LNCaP clone FGC (cell line): ENCODE measurements at places on chromosomes 1 and 21.
A peak's percentile ranks its signal among the peaks of the same experiment; 100 is the strongest.

GRCh38 chr1:110563089-110563488, 43.1 kb downstream of the KCNA2 start:
- DNase-seq, result no peak

GRCh38 chr1:230249695-230250480, 176.2 kb downstream of the PGBD5 start:
- DNase-seq, result no peak

GRCh38 chr1:227759341-227760300, 24.4 kb downstream of the SNAP47 start:
- DNase-seq, result no peak

- no peak for DNase-seq
Measured at GRCh38 chr1:2148691-2149090, 45.9 kb downstream of the FAAP20 start.

- no peak for DNase-seq
Measured at GRCh38 chr1:40050863-40051262, 10.3 kb downstream of the CAP1 start.

GRCh38 chr1:223180731-223181321, 37.8 kb upstream of the TLR5 start:
- DNase-seq, result no peak

GRCh38 chr1:228365271-228366061, 41.2 kb downstream of the TRIM11 start:
- DNase-seq, result no peak

DNA sequence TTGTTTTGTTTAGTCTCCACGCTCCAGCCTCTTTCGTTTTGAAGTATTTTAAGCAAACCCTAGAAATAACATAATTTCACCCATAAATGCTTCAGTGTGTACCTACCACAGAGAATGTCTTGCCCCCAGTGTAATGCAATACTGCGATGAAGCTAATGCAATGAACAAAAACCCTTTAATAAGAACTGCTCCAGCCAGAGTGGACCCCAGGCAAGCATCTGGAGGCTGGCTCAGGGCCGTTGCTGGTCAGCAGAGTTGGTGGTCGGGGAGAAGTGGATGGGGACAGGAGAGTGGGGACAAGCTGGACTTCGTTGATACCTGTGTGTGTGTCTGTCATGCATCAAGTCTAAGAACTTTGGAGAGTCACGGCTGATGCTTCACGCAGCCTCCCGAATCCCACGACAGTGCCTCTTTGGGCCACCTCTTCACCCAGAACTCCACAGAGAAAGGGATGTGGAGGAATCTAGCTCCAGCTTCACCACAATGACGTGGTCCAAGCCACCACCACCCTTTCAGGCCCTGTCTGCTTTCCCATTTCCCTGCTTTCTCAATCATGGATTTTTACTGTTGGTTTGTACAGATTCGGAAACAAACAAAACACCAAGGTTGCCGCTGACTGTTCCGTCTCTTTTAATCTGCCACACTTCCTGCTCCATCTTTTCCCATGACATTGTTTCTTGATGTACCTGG, 108.6 kb upstream of the ERRFI1 start:
- DNase-seq, result no peak

DNA sequence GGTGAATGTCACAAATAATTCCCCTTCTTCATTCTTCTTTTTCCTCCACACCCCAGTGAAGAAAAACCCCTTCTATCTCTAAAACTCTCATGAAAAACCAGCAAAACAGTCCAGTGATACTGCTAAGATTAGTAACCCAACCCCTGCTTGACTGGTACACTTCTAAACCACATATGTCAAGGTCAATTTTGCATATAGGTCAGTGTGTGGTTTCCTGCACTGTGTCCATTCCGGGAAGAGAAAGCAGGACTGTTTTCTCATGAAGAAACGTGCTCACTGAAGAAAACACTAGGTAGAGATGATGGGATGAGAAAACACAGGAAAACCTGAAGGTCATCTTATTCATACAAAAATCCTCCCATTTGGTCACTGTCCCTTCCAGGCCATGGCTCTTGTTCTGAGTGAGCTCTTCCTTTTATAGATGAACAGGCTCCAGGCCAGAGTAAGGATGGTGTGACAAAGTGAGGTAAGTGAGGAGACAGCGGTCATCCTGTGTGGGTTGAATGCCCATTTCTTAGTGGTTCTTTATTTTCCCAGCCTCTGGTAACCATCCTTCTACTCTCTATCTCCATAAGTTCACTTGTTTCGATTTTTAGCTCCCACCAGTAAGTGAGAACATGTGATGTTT, 122.7 kb downstream of the FASLG start:
- DNase-seq, result no peak

DNA sequence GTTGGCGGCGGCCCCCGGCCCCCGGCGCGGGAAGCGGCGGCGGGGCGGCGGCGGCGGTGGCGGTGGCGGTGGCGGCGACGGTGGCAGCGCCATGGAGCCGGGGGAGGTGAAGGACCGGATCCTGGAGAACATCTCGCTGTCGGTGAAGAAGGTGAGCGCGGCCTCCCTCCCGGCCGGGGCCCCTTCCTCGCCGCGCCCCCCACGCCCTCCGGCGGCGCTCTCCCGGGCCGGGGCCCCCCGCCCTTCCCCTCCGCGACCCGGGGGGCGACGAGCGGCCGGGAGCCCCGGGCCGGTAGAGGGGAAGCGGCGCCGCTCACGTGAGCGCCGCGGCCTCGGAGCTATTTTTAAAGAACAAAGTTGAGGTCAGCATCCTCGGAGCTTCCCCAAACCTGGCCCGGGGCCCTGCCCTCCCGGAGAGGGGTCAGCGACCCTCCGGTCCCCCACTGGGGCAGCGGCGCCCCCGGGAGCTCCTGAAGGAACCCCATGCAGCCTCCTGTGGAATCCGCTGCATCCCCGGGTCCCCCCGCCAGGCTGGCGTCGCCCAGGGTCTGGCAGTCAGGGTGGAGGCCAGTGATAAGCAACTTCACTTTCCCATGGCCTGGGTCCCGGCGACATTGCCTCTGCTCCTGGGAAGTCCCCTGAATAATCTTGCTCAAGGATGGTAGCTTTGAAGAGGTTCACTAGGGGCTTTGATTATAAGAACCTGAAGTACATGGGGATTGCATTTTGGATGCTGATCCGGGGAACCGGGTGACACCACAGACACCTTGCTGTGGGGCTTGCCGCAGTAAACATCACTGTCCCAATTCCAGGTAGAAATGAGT, 560 bp downstream of the PLEKHM2 start:
- no peak for DNase-seq

DNA sequence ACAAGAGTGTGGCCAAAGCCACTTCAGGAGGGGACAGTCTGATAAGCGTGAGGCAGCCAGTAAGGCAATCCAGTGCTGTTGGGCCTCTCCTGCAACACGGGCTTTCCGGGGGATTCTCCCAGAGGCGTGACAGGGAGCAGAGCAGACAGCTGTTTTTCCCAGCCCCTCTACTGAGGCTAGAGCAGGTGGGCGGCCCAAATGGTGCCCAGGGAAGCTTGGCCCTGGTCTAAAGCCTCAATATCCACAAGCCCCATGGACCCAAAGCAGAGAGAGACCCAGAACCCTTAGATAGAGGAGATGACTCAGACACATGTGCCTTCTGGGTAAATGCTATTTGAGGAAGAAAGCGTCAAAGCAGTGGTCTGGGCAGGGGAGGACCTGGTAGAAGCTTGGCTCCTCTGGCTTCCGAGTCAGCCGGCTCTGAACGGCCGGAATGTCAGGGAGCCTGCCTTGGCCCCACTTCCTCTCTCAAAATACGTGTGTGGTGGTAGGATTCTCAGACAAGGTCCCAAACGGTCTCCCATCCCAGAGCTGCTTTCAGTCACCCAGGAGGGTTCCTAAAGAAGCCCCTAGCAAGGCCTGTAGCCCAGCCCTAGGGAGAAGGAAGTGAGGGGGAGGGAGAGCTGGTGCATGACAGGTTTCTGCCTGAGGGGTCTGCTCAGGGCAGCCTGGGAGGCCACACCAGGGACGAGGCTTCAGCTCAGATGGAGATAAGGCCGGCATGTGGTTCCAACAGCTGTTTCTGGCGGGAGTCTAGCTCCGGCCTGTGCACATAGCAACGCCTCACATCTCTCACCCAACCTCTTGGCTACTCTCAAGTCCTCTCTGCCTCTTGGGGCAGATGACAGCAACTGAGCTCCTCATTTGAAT, 28.8 kb downstream of the PIK3C2B start:
- no peak for DNase-seq

GRCh38 chr1:183245357-183245756, 59.3 kb downstream of the LAMC2 start:
- no peak for DNase-seq

DNA sequence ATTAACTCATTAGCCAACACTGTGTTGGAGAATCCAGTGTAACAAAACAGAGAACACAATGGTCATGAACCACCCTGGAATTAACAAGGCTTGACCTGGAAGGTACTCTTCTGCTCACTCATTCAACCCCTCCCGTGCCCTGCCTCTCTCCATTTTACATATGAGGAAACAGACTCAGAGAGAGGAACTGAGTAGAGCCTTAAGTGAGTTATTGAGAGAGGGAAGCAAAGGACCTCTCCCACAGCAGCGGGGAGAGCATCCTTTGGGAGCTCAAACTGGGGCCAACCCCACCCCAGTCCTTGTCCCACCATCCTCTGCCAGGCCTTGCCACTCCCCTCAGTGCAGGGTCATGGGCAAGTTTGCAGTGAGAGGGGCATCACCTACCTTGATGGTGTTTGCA, 1.4 kb downstream of the S100A12 start:
- DNase-seq, result no peak

DNA sequence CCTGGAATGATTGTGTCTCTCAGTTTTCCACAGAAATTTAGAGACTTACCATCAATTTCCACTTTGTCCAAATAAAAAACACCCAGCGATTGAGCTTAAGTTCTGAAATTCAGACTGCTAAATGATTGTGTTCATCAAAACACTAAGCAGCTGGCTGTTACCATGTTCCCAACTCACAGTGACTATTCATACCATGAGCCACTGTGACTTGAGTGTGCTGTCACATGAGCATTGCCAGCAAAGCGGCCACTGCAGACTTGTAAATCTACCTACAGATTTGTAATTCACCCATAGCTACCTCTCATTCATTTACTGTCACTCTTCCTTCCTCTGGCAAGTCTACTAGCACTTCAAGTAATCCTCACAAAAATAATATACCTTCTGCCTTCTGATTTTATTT, 17.2 kb upstream of the PRKAB2 start:
- no peak for DNase-seq

DNA sequence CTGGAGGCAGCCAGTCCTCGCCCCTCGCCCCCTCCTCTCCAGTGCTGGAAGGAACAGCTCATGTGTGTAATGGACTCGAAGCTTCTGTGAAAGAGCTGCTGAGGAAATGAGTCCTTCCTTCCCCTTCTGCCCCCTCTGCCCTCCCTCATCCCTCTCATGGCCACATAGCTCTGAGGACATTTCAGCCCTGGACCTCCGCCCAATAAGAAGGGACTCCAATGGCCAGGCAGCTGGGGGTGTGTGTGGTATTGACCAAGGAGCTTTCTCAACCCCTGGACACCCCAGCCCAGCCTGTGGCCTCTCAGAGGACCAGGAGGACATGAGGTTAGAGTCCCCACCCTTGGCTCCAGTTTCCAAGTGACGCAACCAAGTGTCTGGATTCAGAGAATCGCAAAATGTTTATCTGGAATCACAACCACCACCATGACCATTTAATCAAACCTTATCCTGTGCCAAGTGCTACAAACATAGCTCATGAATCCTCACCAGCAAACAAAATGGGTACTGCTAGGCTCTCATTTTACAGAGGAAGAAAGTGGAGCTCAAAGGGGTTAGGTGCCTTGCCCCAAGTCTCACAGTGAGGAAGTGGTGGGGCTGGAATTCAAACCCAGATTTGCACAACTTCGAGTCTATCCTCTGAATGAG, 47.8 kb upstream of the ECE1 start:
- DNase-seq, result no peak

GRCh38 chr1:112708489-112708888, 1.6 kb upstream of the RHOC start:
- DNase-seq, result no peak

- DNase-seq, result no peak
Measured at GRCh38 chr1:203475012-203475981, at the start of gene PRELP. TSS of gene PRELP (plus strand) at chr1:203475806. CDS start at chr1:203483185, 7,379 bp downstream.

DNA sequence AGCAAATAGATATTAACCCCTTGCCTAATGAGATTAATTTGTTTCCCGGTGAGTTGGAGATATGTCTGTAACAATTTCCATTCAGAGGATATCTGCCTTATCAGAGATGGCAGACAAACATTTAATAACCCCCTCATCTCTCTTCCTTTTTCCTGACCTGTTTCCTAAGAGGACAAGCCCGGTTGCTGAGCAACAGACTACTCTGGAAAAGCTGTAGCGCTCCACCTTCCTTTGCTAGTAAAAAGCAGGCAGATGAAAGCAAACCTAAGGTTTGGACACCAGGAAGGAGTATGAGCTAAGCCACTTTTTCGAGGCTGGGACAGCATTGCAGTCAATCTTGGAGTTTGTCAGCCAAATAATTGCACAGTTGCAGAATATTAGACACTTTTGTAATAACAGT, 82.4 kb downstream of the RGS21 start:
- DNase-seq, result no peak

GRCh38 chr1:223010582-223011504, 132.2 kb downstream of the TLR5 start:
- no peak for DNase-seq

DNA sequence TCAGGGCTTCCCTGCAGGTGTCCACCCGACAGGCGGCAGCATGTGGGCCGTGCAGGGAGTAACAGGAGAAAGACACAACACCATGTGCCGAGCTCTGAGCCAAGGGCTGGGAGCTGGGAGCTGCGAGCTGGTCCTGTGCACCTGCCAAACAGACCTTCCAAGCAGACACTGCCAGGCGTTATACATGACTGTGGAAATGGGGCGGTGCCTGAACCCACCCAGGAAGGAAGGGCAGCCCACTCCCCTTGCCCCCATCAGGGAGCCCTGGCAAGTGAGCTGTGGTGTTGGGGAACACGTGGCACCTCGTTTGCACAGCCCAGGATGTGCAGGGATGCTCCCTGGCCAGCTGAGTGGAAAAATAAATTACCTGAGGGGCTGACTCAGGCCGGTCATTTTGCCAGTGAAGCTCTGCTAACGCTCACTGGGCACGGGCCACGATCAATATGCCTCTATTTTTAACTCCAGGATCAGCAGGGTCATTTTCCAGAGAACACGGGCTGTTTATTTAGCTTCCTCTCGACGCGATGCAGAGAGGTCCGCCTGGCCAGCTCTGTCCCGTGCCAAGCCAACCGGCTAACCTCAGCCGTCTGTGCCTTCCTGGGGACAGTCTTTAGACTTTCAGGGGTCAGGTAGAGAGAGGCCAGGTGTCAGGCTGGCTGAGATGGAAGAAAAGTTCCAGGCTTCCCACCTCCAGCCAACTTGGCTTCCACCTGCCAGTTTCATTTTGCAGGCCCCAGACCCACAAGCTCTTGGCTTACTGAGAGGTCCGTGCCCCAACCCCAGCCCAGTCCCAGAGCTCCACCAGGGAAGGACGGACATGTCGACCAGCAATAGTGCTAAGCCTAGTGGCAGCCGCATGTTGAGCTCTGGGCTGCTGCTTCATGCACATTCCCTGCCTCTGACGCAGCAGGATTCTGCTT, 196.7 kb upstream of the VAMP3 start:
- peak; percentile 38 for DNase-seq

GRCh38 chr1:109163551-109163950, 49.6 kb downstream of the ELAPOR1 start:
- no peak for DNase-seq
